ENCODE measurements at places on chromosomes 6 and 20. TPM values are rescaled to one million over a fixed set of nuclear protein-coding genes. Genes with fewer than 3 reads are reported as not detected.

- DNase-seq, result no peak
Observed at GRCh38 chr6:123745895-123746294, 57.8 kb upstream of the NKAIN2 start.

DNA sequence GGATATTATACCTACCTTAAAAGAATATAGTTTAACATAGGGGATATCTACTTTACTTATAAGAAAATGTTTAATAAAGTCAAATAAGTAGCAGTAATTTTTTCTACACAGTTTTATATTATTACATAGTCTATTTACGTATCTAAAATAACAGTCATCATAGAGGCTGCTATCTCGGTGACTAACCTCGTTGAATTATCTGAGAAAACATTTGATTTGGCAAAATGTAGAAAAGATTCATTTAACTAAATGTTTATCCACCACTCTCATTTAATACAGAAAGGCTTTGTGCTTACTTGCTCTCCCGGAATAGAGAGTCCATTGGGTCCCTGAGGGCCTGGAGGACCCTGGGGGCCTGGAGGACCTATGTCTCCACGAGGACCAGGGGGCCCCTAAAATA is 103.6 kb downstream of the COL12A1 start:
- no peak for DNase-seq

GRCh38 chr6:19415605-19416326 is 421.4 kb upstream of the ID4 start:
- no peak for DNase-seq

GRCh38 chr6:170110201-170111140 is 180.4 kb downstream of the DLL1 start:
- DNase-seq, result no peak

DNA sequence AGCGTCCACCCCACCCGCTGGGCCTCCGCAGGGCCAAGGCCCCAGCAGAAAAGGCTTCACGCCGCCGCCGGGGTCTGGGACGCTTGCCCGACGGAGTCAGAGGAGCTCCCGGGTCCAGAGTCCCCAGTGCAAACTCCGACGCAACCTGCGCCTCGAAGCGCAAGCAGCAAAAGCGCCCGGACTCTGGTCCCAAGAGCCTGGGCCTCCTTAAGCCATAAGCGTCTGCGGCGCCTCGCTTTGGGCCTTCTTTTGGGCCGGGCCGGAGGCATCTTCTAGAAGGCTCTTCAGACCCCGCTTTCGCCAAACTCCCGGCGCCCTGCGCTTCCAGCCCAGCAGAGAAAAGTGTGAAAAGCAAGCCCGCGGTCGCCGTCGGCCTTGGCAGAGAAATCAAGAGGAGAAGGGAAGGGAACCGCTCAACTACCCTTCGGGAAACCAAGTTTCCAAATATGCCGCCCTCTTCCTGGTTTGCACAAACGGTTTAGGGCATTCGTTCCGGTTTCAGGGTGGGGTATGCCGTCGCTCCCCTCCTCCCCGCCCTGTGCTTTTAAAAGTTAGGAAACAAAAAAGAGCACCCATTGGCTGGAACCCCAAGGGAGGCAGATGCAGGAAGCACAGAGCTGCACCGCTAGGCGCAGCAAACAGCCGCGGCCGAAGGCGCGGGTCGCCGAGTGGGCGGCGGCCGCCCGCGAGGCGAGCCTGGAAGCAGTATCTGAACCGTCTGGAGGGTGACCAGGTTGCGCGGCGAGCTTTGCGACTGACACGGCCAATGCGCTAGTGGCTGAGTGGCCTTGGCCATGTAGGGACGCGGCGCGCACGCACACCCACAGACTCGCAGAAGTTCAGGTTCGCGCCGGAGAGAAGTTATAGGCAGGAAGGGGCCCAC is 1.2 kb downstream of the TBX18 start:
- DNase-seq, result no peak

GRCh38 chr6:89257781-89258180 is 40.6 kb upstream of the GABRR1 start:
- no peak for DNase-seq

GRCh38 chr6:148382861-148383260 is 40.2 kb downstream of the SASH1 start:
- no peak for DNase-seq

GRCh38 chr6:122747573-122747972 is 31.9 kb upstream of the FABP7 start:
- no peak for DNase-seq

DNA sequence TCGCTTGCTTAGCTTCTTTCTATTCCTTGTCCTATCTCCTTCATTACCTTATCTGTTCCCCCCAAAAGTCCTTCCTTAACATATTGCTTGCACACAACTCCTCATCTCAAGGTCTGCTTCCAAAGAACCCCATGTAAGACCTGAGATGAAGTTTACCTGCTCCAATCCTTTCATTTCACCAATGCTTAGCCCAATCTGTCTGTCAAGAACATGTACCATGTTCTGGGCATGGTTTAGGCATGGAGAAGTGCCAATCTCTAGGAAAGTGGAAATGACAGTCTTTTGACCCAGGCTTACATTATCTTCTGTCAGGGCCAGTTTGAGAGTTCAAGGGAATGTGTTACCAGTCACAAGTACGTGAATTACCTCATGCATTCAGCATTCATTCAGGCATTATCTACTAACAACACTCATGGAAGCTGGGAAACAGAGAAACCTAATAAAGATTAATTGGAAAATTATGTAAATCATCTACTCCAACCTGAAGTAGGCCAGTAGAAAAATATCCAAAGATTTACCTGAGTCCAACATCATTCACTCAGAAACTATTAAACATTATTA is 15.8 kb upstream of the TASP1 start:
- no peak for DNase-seq

DNA sequence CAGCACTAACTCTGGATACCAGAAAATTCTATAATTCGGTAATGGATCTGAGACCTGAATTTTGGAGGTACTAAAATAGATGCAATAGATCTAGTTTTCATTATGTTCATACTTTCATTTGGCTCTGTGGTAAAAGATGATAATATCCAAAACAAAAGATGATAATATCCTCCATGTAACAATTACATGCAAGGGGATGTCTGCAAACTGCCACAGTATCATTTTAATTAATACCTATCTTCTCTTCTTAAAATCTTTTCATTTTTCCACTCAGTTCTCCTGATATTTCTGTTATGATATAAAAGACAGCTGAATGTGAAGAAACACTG is 15.6 kb downstream of the BTN2A1 start:
- no peak for DNase-seq

- peak; percentile 53 for DNase-seq
Observed at GRCh38 chr6:166586424-166587156, at the start of gene RAMACL. RAMACL (minus strand) TSS chr6:166586678; CDS start chr6:166586477, 201 bp downstream.

DNA sequence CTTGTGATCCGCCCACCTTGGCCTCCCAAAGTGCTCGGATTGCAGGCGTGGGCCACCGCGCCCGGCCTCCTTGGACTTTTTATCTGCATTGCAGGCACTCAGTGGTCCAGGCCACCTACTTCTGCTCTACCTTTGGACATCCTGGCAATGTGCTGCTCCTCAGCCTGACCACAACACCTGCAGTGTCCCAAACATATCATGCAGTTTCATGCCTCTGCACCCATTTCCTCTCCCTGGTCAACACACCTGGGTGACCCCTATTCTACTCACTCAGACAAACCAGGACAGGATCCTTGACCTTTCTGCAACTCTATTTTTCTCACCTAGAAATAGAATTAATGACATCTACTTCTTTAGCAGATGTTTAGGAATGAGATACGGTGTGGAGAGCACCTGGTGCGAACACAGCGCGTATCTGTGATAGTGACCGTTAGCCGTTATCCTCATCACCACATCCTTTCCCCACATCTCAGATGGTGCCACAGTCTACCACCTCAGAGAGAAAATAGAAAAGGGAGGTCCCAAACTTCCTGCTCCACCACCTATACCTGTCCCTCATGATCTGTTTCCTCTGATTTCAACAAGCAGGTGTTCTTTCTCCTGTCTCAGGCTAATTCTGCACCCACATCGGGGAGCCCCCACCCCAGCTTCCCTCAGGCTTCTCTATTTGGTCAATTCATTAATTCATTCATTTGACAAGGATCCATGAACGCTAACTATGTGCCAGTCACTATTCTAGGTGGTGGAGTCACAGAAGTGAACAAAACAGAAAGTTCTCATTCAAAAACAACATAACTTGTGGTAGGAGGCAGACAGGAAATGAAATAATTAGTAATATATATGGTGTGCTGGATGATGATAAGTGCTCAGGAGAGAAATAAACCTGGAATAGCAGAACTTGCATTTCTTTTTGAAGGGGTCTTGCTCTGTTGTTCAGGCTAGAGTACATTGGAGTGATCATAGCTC is 4.3 kb upstream of the BTN3A2 start:
- no peak for DNase-seq

DNA sequence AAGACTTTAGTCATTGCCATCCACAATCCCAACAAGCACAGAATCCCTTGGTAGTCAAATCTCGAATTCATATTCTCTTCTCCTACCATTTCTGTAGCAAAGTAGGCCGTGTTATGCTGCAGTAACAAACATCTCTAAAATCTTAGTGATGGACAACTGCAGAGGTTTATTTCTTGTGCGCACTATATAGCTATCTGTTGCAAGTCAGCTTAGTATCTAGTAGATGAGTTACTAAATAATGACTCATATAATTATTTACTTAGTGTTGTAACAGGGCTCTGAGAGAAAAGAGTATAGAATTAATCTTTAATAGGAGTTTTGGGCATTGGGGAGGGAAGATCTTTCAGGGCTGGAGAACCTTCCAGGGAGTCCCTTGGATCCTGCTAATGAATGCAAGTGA is 73.3 kb downstream of the CAP2 start:
- DNase-seq, result no peak

DNA sequence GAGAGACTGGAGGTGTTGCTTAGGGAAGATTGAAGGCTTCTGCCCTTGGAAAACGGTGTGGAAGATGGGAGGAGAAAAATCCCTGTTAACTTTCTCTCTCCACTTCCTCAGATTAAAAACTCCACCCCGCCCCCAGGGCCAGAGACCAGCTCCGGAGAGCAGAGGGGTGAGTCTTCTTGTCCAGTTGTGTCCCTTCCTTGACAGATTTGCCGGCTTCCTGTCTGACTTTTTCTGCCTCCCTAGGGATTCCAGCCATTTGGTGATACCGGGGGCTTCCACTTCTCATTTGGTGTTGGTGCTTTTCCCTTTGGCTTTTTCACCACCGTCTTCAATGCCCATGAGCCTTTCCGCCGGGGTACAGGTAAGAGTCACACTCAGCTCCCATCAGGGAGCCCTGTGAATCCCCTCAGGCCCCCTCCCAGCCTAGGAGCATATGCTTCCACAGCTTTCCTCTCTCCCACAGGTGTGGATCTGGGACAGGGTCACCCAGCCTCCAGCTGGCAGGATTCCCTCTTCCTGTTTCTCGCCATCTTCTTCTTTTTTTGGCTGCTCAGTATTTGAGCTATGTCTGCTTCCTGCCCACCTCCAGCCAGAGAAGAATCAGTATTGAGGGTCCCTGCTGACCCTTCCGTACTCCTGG is 1.7 kb downstream of the RNF5 start:
- DNase-seq, result no peak

Gene ZBP1
- total RNA-seq, result 51.9 TPM

Gene CASS4
- total RNA-seq, result 13.2 TPM

Gene PACRG
- not detected for total RNA-seq

Gene DDX43
- total RNA-seq, result 0.80 TPM

Gene MAFB
- 0.28 TPM for total RNA-seq

Gene CCN6
- not detected for total RNA-seq

Gene COL19A1
- 0.03 TPM for total RNA-seq

Gene MYLIP
- total RNA-seq, result 18.6 TPM

Measured in activated CD4-positive, alpha-beta memory T cell treated with anti-CD3 and anti-CD28 coated beads, Interleukin-2, amount 10 ng/mL, durations not matched to agents 7 days and 5 days (primary cell).